ENCODE measurements at places on chromosomes 7 and 10.

DNA sequence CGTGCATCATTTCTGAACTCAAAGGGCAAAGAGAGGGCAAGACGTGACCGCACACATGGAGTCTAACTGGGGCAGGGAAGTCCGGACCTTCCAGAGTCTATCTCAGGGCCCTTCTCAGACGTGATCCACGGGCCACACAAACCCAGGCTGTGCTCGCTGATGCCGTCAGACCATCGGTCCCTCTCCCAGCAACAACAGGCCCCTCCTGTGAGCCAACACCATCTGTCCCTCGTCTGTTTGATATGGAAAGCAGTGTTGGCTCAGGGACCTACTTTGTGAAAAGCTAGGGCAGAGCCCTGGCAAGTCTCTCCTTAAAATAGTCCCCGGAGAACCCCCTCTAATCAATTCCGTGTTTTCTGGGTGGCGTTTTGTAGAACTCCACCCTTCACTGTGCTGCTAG lies 208.8 kb downstream of the TCERG1L start:
- no peak for DNase-seq

GRCh38 chr7:28755255-28755654 lies 202.9 kb downstream of the TRIL start:
- no peak for DNase-seq

DNA sequence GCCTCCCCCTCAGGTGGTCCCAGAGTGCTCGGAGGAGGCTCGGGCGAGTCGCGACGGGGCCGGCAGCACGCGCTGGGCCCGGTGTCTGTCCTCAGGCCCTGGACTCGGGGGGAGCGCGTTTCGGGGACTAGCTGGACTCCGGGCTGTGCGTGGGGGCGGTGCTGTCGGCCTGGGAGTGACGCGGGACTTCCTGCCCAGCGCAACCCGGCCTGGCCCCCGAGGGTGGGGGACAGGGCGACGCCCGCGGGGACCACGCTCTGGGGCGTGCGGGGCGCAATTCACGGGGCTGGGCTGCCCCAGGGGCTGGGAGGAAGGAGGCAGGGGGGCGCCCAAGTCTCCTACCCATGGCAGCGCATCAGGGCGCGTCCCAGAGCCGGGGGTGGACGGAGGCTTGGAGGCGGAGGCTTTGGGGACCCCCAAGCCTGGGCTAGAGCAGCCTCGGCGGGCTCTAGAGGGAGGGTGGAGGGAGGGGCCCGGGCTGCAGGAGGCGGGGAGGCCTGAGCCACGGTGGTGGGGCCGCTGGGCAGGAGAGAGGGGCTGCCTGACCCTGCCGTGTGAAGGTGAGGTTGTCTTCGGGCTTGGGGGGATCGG lies 2.3 kb upstream of the VENTX start:
- no peak for DNase-seq

GRCh38 chr10:80588546-80588945 lies 50.8 kb downstream of the SH2D4B start:
- DNase-seq: no peak

DNA sequence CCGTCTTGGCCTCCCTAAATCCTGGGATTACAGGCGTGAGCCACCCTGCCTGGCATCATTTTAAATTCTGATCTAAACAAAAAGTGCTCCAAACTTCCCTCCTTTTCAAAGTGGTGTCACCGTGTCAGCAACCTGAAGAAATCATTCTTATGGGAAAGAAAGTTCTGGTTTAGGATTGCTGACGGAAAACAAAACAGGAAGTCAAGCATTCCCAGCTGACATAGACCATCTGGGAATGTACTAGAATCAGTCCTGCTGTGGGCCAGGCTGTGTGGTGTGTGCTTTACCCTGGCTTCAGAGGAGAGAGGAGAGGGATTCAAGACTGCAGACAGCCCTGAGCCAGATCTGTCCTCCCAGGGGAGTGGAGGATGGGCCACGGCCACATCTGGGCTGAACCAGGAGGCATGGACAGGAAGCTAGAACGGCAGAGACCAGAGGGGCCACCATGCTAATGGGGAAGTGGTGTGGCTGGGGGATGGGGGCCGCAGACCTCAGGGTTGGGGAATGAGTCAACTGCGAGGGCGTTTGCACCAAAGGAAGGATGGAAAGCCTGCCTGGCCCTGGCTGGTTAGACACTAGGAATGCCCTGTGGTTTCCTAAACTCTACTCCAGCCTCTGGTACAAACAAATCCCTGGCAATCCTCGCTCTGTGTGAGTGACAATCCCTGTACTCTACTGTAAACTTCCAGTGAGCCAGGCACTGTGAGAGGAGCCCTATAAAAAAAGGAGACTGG lies 16.7 kb upstream of the CLIP2 start:
- DNase-seq: no peak

- DNase-seq: peak; percentile 14
Observed at GRCh38 chr7:86926732-86927131, 132.7 kb downstream of the ELAPOR2 start.

- DNase-seq: no peak
Observed at GRCh38 chr7:22127835-22128527, 182.3 kb upstream of the CDCA7L start.

Measured in SHP77 treated with DMSO at 0.1 percent for 48 hours (cell line).